ENCODE measurements at places on chromosomes 3 and 15.

DNA sequence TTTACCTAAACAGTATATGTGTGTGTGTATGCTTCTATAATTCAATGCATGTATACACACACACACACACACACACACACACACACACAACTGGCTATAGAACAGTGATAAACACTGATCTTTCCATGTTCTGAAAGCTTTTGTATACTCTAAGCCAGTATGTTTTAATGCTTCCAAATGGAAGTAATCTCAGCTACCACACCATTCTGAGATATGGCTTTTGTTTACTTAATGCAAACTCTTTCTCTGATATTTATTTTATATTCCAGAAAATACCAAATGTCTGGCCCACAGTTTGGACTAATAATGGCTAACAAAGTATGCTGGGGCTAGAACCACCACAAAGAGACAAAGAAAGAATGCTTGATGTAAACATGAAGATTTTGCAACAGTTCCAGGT is 199.4 kb upstream of the ARHGEF26 start:
- DNase-seq = no peak

- no peak for DNase-seq
Observed at GRCh38 chr3:140018556-140018955, 83.6 kb downstream of the CLSTN2 start.

- DNase-seq = no peak
Observed at GRCh38 chr15:68304589-68305337, 27.2 kb downstream of the FEM1B start.

- no peak for DNase-seq
Observed at GRCh38 chr3:14606669-14607339, 44.8 kb upstream of the CCDC174 start.

DNA sequence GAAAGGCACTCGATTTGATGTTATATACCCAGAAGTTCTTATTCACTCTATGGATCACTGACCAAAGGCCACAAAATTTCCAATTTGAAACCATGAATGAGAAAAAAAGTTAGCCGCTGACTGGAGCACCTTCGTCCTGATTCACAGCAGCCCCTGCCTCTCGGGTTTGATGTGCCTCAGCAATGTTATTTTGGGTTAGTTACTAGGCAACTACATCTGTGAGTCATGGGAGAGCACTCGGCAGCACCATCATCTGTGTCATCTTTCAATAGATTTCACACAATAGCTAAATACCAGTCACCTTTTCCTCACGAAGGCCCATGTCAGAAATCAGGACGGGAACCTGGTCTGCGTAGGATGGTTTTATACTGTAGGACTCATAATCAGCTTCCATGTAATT is 269.2 kb downstream of the ZBBX start:
- no peak for DNase-seq

Data from stimulated activated CD8-positive, alpha-beta memory T cell treated with anti-CD3 and anti-CD28 coated beads, Interleukin-2, amount 100 ng/mL, for 1 hour (primary cell).